ENCODE measurements at places on chromosomes 3 and 15.

DNA sequence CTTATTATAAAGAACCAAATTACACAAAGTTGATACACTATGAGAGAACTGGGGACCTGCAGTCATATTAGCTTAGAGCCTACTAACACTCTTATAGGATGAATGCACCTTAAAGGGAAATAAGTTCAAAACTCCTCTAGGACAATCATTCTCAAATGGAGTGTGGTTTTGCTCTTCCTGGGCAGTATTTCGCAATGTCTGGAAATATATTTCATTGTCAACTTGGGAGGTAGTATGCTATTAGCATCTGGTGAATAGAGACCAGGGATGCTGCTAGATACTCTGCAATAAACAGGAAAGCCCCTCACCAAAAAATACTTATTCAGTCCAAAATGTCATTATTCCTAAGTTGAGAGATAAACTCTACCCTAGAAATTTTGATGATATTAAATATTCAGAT lies 451.4 kb upstream of the ARPP21 start:
- no peak for DNase-seq

DNA sequence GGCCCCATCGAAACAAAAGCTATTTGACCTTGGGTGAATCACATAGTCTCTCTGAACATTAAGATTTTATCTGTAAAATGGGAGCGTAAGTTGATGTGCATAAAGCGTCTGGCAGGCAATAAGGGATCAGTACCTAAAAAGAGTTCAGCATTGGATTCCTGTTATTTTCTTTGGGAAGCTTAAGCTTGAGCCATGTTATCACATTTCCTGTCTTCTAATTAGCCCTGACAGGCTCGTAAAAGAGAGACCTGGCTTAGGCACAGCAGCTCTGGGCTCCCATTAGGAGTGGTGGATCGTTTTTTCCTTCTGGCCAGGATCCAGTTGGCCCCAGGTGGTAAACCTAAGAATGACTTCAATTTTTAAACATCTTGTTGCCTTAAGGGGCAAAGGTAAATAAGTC lies 26.0 kb upstream of the CA12 start:
- DNase-seq = no peak

GRCh38 chr15:34847598-34847997 lies 52.2 kb upstream of the ACTC1 start:
- DNase-seq = no peak

GRCh38 chr3:148938306-148938705 lies 53.0 kb upstream of the GYG1 start:
- DNase-seq = no peak

DNA sequence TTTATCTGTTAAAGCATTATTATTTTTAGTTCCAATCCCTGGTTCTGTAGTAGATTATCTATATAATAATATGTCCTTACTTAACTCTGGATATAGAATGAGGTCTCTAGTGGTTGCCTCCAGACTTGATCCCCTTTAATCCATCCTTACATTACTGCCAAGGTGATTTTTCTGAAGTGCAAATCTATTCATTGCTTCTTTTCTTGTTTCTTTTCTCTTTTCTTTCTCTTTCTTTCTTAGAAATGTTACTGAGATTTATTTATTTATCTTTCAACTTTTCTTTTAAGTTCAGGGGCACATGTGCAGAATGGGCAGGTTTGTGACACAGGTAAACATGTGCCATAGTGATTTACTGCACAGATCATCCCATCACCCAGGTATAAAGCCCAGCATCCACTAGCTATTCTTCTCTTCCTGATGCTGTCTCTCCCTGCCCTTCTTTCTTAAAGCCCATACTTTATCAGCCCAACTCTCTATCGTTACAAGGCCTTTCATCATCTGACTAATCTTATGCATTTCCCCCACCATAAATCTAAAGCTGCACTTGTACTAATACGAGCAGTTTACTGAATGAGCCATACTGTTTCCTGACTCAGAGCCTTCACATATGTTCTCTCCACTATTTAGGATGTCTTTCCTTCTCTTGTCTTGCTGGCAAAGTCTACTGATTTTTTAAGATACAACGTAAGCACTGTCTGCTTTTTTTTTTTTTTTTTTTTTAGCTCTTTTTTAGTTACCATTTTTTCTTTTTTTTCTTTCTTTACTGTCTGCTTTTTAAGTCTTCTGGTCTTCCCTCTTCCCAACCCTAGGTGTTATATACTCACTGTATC lies 4.6 kb downstream of the GLCE start:
- DNase-seq = no peak

Data from DMS79 (cell line).